Fibroblast of lung (primary cell): ENCODE measurements at places on chromosomes 12 and 14.

DNA sequence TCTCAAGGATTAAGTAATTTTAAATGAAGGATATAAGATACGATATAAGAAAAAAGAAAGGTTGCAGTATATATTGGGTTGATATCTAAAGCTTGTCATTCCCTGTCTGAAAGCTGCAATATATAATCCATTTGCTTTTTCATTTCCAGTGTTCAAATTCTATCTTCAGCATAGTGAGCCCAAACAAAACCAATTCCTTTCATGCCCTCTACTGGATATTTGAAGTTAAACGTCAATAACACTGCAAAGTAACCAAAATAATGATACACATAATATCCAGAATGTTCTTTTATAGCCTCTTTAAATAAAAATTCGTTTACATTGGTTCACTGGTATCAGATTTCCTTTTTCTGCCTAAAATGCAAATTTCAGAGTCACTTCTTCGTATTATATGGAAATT, 64.5 kb upstream of the DAAM1 start:
- peak; percentile 55 for DNase-seq

DNA sequence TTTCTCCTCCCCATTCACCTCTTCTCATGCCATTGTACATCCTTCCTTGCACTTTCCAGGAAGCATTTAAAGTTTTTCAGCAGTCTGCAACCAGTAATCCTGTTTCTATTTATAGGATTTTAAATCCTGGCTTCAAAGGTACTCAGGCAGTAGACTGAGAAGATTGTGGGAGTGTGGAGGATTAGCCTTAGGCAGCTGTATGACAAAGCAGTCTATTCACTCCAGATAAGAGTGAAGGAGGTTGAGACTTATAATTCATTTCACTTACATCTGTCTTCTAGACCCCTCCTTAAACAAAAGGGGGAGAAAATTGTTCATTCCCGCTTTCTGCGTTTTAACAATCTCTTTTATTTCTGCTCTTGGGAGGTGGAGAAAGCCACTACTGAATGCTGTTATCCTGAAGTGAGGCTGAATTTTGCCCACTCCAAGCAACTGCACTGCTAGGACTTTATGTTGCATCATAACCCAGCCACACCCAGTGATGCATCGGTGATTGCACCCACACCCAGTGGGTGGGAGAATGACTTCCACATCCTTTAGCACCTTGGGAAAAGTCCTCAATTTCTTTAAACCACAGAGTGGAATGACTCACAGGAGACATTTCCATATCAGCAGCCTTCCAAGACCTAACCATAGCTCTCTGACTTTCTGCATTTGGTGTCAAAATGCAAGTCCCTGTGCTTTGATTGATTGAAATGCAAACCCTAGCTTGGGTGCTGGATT, 382.5 kb upstream of the ATP2B1 start:
- peak; percentile 96 for DNase-seq

DNA sequence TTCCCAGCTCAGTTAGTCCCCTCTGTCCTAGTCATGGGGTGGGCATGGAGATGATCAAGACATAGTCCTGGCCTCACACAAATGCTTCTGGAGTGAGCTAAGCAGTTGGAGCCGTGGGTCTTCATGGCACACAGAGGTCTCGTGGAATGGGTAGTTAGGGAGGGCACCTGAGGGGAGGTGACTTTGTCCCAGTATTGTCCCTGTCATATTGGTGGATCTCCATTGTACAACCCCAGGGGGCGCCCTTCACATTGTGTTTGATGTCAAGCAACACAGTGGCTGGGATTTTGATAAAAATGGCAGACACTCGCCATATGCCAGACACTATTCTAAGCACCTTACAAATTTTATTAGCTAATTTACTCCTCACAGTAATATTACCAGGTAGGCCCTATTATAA, 175.4 kb upstream of the LHX5 start:
- DNase-seq = no peak

DNA sequence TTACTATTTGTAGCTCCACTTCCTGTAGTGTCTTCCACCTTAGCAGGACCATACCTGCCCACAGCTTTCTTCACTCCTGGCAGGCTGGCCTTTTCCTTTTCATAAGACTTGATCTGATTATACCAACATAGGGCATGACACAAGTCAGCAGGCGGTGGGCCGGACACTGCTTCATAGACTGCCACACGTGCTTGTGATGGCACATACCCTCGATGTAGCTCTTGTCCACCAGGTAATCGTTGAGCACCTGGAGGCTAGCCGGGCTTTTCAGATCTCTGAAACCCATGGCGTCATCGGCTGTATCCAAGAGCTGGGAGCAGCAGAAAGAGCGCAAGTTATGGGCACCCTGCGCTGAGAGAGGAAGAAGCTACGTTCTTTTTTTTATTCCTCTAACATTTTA, 53.7 kb upstream of the TMEM263 start:
- DNase-seq = no peak

DNA sequence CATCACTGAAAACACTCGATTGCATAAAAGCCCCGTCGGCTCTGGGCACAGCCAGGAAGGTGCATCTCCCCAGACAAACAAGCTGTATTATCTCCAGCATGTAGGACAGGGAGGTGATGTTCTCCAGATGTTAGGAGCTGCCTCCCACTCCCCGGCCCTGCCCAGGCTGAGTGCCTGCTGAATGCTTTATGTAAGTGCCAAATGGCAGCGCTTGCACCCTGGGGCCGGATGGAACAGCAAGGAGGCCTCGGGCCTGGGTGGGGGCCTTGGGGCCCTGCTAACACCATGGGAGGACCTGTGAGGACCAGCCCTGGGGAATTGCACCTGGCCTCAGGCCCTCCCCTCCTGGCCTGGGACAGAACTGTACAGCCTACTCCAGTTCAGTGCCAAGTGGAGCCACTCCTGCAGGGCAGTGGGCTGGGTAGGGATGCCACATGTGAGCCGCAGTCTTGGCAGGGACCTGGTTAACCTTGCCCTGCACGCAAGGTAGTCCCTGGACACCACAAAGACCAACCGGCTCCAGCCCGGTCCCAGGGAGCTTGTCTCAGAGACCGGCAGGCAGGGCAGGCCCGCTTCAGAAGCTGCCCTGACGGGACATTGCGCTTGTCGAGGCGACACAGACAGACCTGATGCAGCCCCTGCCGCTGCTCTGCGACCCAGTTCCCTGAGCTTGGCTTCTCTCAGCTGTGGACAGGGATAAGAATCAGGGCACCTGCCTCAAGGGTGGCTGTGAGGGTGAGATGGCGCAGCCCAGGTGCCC, 35.3 kb upstream of the PPP1R13B start:
- DNase-seq = no peak

- peak; percentile 92 for DNase-seq
Observed at GRCh38 chr14:98069712-98070171, 1202.3 kb downstream of the BCL11B start.

- no peak for DNase-seq
Observed at GRCh38 chr12:48361664-48362339, 11.1 kb upstream of the ZNF641 start.

GRCh38 chr12:40117818-40118217, 11.9 kb upstream of the SLC2A13 start:
- no peak for DNase-seq

GRCh38 chr14:97878727-97879126, 1081.5 kb downstream of the VRK1 start:
- DNase-seq = peak; percentile 73

GRCh38 chr12:9794484-9795093, 32.7 kb upstream of the KLRF1 start:
- DNase-seq = no peak

DNA sequence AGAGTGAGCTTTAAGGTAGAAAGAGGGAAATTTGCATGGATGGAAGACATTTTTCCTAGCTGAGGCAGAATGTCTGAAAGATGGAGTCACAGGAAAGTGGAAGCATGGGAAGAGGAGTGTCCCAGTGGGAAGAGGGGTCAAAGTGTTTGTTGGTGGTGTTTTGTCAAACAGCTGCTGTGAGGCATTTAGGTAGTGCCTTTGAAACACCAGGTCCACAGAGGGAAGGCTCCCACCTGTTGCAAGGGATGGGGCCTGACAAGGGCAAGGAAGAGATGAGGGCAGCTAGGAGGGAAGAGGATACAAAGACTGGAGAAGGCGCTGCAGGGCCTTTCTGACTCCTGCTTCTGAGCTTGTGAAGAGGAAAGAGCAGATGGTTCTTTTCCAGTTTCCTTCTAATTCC, 91.8 kb upstream of the CISTR start:
- DNase-seq = no peak

GRCh38 chr14:38286452-38286851, 30.6 kb upstream of the CLEC14A start:
- DNase-seq = no peak

DNA sequence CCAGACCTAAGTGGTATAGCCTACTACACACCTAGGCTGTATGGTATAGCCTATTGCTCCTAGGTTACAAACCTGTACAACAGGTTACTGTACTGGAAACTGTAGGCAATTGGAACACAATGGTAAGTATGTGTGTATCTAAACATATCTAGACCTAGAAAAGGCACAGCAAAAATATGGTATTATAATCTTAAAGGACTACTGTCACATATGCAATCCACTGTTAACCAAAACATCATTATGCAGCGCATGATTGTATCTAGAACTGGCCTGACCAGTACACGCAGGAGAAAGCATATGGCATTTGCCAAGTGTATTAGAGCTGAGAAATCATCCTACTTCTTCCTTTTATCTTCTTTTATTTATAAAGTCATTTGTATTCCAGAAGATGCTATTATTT, 75.5 kb downstream of the SLC8A3 start:
- DNase-seq = no peak

DNA sequence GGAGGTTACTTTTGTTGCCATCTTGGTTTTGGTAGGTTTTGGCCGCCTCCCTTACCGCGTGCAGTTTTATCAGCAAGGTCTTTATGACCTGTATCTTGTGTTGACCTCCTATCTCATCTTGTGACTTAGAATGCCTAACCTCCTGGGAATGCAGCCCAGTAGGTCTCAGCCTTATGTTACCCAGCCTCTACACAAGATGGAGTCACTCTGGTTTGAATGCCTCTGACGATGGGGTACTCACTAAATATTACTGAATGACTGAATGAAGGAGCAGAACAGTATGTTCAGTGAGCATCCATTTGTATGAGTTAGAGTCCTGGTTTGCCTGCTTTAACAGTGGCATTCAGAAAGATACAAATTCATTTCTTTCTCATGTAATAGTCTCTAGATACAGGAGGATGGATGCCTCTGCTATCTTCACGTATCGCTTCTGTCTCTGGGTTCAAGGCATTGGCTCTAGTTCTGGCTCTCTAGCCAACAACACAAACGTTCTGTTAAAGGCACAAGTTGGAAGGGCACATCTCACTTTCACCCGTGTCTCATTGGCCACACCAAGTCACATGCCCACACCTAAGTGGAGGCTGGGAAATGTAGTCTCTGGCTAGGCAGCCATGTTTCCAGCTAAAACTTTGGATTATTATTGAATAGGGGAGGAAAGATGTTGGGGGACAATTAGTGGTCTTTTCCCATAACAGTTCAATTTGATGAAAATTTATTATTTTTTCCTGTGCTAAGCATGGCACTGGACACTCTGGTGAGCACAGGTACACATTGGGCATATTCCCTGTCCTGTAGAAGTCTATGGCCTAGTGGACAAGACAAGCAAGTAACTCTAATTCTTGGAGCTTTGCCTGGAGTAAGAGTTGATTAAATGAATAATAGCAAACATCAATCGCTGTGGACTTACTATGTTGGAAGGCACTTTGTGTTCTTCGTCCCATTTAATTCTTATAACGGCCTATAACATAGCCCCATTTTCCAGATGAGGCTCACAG, 75.2 kb upstream of the RPH3A start:
- DNase-seq = no peak

DNA sequence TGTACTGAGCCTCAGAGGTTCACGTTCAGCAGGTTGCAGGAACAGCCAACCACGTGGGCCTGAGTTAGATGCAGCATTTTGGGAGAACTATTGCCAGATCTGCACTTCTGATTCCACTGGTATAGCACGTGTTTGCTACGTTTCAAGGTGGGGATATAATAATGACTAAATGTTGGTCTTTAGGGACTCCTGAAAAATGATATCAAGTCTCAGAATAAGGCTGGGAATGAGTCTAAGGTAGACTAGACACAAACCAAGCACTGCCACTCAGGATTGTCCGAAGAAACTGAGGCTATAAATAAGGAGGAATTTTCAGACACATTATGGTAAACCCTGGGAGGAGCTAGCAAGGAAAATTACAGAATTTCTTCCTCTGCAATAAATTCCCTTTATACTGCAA, 98.1 kb downstream of the ESR2 start:
- no peak for DNase-seq

GRCh38 chr12:110102255-110102654, 21.9 kb upstream of the IFT81 start:
- peak; percentile 73 for DNase-seq

DNA sequence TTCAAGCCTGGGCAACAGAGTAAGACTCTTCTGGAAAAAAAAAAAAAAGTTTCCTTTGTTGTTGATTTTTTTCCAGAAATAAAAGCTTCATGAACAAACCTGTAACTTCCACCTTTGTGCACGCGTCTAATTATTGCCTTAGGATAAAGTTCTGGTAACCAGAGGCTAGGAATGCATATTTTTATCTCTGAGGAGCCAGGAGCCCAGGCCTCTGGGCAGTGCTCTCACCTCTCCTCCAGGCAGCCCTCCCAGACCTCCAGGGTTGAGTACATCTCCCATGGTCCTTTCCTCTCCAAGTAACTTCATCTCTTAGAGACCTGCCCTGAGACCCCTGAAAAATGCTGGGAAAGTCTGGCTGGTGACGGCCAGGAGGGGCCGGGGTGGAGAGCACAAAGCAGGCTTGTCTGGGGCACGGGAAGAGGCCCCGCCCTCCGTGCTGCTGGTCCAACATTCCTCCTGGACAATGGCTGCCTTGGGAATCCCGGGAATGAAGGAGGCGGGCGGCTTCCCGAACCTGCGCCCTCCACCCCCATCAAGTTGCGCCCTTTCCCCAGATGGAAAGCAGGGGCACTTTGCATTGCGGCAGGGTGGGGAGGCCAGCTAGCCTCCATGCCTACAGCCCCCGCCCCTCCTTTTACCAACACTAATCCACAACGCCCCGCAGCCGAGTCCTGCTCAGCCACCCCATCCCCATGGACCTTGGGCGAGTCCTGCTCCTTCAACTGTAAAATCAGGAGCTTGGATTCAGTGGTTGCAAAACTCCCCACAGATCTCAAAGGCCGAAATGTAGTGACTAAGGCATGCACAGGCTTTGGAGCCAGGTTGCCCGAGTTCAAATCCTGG, 7.3 kb upstream of the FIGNL2 start:
- DNase-seq = no peak

DNA sequence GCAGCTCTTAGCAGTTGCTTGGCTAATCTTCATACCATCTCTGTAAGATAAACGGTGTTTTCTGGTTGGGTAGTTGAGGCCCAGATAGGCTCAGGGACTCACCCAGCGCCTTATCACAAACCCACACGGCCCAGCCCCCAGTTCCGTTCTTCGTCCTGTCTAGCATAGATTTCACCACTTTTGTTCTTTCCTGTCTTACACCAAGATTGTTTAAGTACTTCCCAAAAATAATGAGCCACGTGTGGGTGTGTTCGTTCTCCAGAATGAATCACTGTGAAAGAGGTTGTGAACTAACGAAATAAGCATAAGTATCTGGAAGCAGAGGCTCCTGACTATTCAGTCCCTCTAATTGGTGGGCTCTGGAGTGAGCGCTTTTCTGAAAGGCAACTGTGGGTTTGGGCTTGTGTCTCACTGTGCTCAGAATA, 21.4 kb downstream of the ACVR1B start:
- peak; percentile 92 for DNase-seq

GRCh38 chr12:7374423-7375144, 69.4 kb downstream of the CD163L1 start:
- no peak for DNase-seq
